ENCODE measurements at places on chromosomes 2 and 18. TPM values are rescaled to one million over a fixed set of nuclear protein-coding genes. Genes with fewer than 3 reads are reported as not detected.

DNA sequence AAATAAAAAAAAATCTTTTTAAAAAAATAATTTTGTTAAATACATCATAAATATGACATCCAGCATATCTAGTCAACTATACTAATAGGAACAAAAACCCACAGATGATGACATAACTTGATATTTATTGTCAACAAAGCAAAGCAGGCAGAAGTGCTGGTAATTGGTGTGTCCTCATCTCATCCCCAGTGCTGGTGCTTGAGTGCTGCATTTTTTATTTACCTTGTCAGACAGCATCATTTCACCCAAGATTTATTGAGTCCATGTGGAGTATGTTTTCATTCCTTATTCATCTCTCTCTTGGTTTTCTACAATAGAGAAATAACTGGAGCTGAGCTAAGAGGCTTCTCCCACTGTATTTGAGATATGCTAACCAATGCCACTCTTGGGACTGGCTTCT lies 191.6 kb upstream of the SLC14A2 start:
- DNase-seq, result no peak

- DNase-seq, result no peak
Observed at GRCh38 chr18:39347701-39348100, 1782.1 kb upstream of the CELF4 start.

- no peak for DNase-seq
Observed at GRCh38 chr18:32042337-32042736, 23.7 kb downstream of the RNF125 start.

- DNase-seq, result no peak
Observed at GRCh38 chr2:160200921-160201320, 849 bp upstream of the ITGB6 start.

- DNase-seq, result no peak
Observed at GRCh38 chr2:216235462-216235861, 126.3 kb downstream of the XRCC5 start.

NR4A2 gene
- 1.3 TPM for total RNA-seq

ACOXL gene
- 0.12 TPM for total RNA-seq

GRCh38 chr18:3451989-3452749 lies 2.2 kb downstream of the TGIF1 start:
- peak; percentile 71 for DNase-seq

SCN9A gene
- total RNA-seq, result 7.8 TPM

ATP6V1B1 gene
- not detected for total RNA-seq

ZNF521 gene
- 48.0 TPM for total RNA-seq

GPC1 gene
- total RNA-seq, result 252 TPM

MBD5 gene
- 52.8 TPM for total RNA-seq

ABCB11 gene
- total RNA-seq, result 0.02 TPM

DNA sequence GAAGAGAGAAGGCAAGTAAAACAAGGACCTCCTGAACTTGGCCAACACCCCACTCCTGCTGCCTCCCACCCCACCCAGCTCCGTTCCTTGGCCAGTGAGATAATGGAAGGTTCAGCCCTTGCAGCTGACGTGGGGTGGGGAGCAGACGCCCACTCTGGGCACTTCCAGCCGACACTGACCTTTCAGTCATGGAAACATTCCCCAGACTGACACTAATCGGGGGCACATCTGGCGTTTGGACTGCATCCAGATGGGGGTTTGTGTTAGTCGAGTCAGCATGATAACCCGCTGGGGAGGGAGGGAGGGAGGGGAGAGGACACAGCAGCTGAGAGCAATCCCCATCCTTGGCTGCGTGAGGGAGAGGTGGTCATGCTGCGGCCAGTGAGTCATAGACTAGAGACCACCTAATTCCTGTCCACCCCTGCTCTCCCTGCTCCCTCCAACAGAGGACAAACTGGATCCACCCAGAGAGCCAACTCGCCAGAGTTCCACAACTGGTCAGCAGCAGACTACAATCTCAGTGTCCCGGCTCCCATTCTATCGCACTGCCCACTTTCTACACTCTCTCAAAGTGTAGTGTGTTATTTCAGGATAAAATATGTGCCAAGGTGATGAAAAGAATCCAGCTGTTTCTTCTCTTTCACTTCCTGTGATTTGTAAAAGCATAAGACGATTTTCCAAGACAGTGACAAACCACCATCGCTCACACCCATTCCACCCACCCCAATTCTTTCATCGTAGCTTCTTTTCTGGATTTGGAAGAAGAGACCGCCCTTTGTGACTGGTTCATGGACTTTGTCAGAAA lies 115.4 kb upstream of the PKDCC start:
- peak; percentile 95 for DNase-seq

REG3G gene
- total RNA-seq, result not detected

PTPRN gene
- total RNA-seq, result 88.2 TPM

GRCh38 chr2:238892796-238893195 lies 44.9 kb downstream of the TWIST2 start:
- no peak for DNase-seq

ARHGAP15 gene
- total RNA-seq, result not detected

DNA sequence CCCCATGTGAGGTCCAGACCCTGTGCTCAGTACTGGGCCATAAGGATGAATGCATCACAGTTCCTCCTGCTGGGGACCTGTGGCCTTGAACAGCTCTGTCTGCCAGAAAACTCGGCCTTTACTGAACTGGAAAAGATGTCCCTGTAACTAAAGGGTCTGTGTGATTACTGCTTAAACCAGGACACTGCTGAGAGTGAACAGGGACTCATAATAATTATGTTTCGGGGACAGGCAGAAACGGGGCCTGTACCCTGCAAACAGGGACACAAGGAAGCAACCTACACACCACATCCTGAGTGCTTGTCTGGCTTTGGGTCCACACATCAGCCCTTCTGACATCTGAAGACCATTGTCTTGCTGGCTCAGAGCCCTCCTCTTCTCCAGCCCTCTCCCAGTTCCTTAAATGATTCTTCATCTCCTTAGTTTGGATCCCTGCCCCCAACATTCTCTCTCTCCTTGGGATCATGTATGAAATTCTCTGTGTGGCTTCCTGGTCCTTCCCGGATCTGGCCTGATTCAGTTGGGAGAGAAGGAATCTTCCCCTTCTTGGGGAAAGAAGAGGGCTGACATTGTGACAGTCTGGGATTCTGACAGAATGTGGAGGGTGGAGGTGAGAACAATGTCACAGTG lies 248.0 kb downstream of the MYCN start:
- DNase-seq, result no peak

GALR1 gene
- total RNA-seq, result not detected

DNA sequence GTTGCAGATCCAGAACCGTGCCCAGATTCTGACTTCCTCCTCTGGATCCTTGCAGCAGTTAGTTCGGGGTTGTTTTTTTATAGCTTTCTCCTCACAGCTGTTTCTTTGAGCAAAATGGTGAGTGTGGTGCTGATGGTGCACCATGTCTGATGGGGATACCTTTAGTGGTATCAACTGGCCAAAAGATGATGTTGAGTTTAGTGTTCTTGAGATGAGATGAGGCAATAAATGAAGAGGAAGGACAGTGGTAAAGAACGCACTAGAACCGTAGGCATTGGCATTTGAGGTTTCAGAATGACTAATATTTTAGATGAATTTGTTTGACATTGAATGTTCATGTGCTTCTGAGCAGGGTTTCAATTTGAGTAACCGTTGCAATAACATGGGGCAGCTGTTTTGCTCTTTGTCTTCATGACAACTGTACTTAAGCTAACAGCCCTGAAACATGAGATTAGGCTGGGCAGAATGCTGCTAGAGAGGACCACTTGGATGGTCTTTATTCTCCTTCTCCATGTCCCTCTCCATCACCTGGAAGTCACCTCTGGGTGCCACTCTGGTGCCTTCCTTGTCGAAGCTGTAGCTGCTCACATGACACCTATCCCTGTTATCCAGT lies 3.9 kb downstream of the CTLA4 start:
- DNase-seq, result no peak

DNA sequence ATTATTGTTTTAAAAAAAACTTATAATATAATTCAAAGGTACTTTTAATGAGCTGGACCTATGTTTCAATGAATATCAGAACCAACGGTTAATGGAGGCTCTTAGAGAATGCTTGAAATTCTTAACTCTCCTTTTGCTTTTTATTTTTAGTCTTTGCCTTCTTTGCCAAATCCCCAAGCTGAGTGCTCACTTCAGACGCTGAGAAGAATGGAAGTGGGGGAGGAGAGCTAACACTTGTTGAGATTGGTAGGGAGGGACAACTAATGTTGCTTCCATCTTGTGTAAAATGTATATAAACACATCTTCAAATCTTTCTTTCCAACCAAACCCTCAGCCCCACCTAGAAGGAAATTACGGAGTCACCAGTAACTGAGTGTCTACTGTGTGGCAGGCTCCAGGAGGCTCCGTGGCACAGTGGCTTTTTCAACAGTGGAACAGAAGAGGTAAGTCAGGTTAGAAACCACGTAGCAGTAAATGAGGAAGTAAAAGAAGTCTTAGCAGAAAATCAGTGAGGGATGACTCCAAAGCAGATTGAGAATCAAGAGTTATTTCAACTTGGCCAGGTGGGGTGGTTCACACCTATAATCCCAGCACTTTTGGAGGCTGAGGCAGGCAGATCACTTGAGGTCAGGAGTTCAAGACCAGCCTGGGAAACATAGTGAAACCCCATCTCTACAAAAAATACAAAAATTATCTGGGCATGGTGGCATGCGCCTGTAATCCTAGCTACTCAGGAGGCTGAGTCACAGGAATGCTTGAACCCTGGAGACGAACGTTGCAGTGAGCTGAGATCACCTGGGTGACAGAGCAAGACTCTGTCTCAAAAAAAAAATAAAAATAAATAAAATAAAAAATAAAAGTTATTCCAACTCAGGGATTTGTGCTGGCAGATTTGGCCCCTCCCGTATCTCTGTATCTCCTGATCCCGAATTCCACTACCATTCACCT lies 45.0 kb upstream of the CREB1 start:
- DNase-seq, result peak; percentile 16

DNA sequence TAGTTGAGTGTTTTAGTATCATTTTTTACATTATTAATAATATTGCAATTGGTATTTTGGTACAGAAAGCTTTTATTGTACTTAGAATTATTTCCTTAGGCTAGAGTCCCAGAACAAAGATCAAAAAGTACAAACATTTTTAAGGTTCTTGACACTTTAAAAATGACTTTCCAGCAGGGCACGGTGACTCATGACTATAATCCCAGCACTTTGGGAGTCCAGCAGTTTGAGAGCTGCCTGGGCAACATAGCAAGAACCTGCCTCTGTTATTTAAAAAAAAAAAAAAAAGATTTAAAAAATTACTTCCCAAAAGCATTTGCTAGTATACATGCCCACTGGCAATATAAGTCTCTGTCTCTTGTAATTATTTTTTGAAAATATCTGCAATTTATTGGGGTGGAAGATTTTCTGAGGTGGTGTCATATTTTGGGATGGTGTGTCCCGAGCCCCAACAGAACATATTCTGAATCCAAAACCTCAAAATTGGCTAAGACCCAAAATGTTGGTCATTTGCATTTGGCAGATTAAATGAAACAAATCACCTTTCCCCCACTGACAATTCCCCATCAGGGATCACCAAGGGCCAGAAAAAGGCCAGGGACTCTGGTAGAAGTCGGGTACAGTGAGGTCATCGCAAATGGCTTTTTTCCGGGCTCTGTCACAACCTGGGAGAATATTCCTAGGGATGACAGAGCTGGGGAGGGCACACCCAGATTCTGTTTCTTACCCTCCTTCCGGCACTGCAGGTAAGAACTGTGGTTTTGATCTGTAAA lies 42.1 kb downstream of the NIFK start:
- DNase-seq, result peak; percentile 80

DNA sequence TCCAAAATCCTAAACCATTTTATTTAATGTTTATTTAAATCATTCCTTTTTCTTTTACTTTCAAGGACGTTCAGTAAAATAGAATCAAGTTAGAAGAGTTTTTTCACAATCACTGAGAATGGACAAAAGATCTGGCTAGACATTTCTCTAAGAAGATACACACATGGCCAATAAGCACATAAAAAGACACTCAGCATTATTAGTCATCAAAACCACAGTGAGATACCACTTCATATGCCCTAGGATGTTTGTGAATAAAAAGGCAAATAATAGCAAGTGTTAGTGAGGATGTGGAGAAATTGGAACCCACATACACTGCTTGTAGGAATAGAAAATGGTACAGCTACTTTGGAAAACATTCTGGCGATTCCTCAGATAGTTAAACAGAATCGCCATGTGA lies 76.1 kb downstream of the RHBDD1 start:
- DNase-seq, result peak; percentile 63

AMER3 gene
- not detected for total RNA-seq

GRCh38 chr2:54606393-54606958 lies 117.0 kb upstream of the EML6 start:
- DNase-seq, result no peak

COL4A4 gene
- total RNA-seq, result 0.62 TPM

DNA sequence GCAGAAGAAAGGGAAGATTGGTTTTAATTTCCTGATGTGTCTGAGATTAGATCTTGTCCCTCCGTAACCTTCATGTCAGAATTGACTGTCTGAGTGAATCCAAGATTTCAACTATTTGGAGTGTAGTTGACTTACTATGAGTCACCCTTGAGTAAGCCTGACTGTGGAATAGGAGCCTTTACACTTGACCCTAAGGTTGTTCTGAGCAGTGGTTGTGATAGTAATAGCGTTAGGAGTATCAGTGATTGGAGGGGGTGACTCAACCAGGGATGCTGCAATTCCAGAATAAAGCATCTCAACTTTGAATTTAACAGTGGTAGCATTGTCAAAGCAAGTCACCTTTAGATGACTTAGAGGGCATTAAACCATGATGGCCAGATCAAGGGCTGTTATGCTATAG lies 979.5 kb upstream of the FAM98A start:
- no peak for DNase-seq

DNA sequence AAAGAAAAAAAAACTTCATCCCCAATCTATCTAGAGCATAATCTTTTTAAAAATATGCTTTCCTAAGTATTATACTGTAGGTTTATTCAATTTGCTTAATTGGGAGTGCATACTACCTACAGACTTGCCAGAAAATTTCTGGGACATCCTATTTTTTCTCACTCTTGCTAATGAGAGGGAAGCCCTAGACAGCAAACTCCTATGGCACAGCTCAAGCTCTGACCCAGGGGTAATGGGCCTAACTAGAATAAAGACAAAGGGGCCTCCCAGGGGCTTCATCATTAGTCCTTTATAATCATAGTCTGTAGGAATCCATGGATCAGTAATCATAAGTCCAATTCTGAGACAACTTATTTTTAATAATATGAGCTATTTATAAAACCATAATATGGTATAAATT lies 142.6 kb upstream of the ITGA4 start:
- no peak for DNase-seq

TBR1 gene
- not detected for total RNA-seq
